ENCODE measurements at places on chromosomes 2 and 18. TPM values are rescaled to one million over a fixed set of nuclear protein-coding genes. Genes with fewer than 3 reads are reported as not detected.

GRCh38 chr18:12254136-12254819 lies at the start of gene CIDEA:
TSS of gene CIDEA (plus strand) at chr18:12254361. CDS start at chr18:12254384, 23 bp downstream.
- no peak for DNase-seq

- DNase-seq: no peak
Observed at GRCh38 chr2:118122594-118123281, 34.5 kb downstream of the INSIG2 start.

DNA sequence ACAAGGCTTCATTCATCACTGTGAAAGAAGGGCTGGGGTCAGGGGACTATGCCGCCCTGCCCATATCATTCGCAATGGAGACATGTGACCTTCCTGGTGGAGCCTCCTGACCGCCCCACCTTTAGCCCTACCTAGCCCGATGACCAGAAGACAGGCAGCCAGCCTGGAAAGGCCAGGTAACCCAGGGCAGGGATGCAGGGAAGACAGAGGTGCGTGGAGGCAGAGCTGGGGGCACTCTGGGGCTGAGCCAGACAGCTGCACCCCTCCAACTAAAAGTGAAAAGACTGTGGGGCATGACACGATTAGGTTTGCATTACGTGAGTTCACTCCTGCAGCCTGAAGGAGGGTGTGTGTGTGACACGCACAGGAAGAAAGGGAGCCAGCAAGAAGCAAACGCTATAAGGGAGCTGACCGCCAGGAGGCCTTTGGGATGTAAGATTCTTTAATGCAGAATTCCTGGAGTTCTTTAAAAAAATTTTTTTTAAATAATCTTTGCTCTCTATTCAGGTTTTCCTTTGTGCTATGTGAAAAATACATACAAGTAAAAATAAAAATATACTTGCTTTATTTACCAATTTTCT lies 3.7 kb upstream of the HES6 start:
- no peak for DNase-seq

DNA sequence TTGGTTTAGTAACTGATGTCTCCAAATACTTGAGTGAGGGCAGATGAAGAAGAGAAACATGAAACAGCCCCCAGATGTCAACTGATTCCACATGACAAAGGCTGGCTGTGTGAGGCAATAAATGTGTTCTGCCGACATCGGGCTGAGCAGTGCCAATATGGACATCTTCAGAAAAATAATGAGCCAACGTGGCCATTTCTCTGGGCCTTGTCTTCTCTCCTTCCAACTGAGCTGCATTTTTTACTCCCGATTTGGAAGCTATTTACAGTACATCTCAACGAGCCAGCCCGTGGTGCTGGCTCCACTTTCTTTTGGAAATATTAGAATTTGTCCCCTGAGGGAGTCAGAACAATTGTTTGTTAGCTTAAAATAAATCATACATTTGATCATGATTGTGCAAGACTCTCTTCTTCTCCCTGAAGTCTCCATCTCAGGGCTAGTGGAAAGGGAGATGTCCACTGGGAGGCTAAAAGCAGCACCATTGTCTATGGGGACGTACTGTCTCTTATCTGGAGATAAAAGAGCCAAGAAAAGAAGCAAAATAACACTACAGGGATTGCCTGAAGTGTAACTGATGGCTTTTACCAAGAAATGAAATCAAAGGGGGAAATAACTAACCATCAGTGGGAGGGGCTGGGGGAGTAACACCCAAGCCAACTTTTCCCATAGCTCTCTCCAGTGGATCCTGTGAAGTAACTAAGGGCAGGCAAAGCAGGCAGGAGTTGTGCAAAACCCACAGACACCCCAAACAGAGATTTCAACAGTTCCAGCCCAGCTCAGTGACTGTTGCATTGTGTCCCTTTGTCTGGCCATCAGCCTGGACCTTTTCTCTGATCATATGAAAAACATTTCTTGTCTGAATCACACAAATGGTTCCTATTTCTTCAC lies 114.8 kb downstream of the RDH14 start:
- DNase-seq: no peak

GRCh38 chr2:122266636-122267035 lies 511.2 kb downstream of the TSN start:
- DNase-seq: no peak

DNA sequence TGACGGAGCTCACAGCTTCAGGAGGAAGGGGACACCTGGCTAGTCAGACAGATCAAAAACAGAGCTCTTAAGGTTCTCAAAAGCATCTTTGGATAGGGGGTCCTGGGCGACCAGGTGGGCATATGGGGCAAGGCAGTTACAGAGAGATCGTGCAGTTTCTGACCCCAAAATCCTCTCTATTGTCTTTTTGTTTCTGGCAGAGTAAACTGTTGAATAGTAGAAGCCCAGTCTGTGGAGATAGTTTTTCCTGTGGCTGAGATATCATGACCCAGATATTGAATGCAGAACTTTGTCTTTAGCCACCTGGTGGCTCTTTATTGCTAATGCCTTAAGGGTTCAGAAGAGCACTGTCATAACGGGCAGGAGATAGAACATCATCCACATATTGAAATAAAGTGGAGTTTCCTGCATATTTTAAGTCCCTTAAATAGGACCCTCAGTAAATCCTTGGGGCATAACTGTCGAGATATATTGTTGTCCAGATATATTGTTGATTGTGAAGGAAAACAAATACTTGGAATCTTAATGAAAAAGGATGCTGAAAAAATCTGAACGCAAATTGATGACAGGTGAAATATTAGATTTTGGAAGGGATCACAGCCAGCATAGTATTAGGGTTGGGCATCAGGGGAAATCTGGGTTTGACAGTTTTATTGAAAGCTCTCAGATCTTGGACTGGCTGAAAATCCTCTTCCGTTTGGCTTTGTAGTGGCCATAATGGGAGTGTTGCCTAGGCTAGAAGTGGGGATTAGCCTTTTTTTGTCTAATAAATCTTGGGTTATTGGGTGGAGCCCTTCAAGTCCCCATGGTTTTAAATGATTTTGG lies 14.1 kb upstream of the ZDBF2 start:
- DNase-seq: peak; percentile 48

DNA sequence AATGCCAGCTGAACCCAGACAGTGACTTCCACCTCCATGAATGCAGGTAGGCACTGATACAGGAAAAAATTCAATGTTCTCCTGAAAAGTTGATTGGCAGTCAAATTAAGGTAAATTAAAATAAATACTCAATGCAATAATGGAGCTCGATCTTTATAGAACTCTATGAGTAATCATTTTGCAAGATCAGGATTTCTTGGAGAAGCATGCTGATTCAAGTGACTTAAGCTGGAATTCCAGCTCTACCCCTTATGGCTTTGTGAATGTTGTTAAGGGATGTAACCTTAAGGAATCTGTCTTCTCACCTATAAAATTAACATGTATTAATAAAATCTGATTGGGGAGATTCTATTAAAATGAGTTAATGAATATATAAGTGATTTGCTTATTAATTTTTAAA lies 145.1 kb downstream of the QPCT start:
- DNase-seq: no peak

DNA sequence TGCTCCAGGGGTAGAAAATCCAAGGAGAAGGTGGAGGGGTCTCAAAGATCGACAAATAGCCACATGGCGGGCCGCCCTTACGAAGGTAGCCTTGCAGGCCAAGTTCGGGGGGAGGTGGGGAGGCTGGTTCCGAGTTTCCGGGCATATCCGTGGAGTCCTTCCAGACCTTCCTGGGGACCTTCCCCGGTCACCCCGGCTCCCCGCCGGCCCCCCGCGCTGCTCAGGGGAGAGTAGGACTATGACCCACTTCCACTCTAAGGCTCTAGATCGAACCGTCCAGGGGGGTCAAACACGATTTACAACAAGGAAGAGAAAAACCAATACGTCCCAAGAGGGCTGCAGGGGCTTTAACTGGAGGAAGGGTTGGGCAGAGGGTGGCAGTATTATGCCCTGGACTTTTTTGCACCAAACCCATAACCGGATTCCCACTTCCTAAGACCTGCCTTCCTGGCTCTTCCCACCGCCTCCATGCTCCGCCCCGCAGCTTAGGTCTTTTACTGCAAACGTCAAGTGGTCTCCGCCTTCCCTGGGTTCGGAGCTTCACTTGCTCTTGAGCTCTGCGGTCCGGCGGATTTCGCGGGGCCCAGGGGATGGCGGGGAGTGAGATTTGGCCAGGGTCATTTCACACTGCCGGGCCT lies 779 bp upstream of the LYPD6 start:
- peak; percentile 83 for DNase-seq

DNA sequence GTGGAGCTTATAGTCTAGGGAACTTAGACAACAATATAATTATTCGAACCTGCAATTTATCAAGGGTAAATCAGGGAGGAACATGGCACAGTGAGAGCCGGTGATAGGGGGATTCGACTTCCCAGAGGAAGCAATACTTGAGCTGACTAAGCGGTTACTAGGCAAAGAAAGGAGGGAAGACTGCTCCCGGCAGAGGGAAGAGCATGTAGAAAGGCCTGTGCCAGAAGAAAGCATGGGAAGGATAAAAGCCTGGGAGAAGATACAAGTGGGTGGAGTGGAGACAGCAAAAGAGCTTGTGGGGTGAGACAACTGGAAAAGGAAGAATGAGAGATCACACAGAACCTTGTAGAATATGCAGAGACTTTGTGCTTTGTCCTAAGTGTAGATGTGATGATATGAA lies 93.3 kb downstream of the MARCHF4 start:
- DNase-seq: no peak

GRCh38 chr2:2022941-2023586 lies 278.7 kb upstream of the PXDN start:
- DNase-seq: no peak

GRCh38 chr2:211545582-211545981 lies 989.2 kb downstream of the CPS1 start:
- DNase-seq: no peak

GRCh38 chr2:204108781-204109295 lies 172.3 kb downstream of the ICOS start:
- DNase-seq: no peak

GRCh38 chr2:129610766-129611165 lies 368.7 kb upstream of the RAB6C start:
- DNase-seq: no peak

DNA sequence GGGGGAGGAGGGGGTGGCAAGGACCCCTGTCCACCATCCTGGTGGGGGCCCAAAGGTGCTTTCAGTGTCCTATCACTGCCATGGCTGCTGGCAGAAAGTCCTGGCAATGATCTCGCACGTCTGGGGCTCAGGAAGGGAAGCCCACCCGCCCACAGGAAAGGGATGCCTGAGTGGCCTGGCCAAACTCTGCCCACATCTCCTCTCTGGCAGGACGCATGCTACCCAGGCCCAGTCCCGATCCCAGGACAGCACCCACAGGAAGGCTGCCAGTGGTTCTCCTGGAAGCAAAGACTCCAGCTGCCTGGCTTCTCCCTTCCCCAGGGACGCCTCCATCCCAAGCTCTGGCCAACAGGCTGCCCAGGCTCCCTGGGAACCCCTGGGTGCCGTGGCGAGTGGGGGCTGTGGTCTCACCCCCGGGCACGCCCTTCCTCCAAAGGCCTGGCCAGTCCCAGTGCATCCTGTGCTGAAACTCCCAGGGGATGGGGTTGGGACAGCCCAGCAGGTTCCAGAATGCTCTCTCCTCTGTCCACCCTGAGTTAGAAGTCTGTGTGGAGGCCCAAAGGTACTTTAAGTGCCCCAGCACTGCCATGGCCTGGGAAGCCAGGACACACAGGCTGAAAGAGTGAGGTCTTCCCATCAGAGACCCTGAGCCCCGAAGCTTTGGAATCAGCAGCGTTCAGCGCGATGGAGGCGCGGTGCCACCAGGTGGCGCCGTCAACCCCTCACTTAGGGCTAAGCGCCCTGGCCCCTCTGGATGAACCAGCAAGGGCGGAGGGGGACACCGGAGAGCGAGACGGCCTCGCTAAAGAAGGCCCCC lies 29.8 kb upstream of the TAF1B start:
- peak; percentile 96 for DNase-seq

GRCh38 chr18:44851856-44852621 lies 171.4 kb downstream of the SETBP1 start:
- DNase-seq: no peak

DNA sequence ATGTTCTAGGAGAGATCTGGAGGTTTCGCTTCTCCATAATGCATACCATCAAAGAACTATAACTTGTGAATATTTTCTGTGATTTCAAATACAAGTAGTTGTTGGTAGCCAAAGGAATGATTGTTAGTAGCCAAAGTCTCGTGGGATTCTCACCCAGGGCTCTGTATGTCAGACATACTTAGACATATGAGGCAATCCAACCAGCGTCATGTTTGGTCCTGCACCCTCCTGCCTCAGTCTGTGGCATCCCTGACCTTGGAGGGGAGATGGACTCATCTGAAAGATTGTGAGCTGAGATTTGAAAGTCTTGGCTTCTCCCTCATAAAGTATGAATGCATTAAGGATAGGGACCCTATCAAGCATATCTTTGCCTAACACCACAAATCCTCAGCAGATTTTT lies 81.2 kb downstream of the CTIF start:
- no peak for DNase-seq

DNA sequence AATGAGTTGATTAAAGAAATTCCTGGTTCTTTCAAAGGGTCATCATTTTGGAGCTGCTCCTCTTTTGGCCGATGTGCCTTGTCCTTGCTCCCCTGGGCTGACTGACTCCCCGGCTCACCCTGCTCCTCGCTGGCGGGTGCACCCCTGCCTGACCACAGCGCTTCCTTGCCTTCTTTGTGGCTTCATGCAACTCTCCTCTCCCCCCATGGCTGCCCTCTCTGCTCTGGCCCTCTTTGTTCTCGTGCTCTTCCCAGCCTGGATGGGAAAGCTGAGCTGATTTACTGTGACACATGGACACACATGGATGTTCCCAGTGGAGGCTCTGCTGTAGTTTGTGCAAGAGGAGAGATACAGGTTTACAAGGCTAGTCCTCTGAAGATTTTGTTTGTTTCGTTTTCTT lies 234.6 kb downstream of the HAUS1 start:
- no peak for DNase-seq

- DNase-seq: no peak
Observed at GRCh38 chr18:6959110-6959509, 158.5 kb downstream of the LAMA1 start.

GRCh38 chr2:9197916-9198315 lies 8.7 kb upstream of the ASAP2 start:
- DNase-seq: no peak

GRCh38 chr2:51581636-51582267 lies 549.8 kb upstream of the NRXN1 start:
- no peak for DNase-seq

The TUBA3E gene
- polyA plus RNA-seq: not detected

The ACVR1C gene
- polyA plus RNA-seq: 0.03 TPM

The STAT4 gene
- 0.12 TPM for polyA plus RNA-seq

The GALR1 gene
- not detected for polyA plus RNA-seq

The AFG3L2 gene
- polyA plus RNA-seq: 26.0 TPM

The REEP1 gene
- polyA plus RNA-seq: 0.13 TPM

The MFSD6 gene
- 15.9 TPM for polyA plus RNA-seq

The PROKR1 gene
- polyA plus RNA-seq: not detected

The PKDCC gene
- 16.0 TPM for polyA plus RNA-seq

The KCNIP3 gene
- 1.6 TPM for polyA plus RNA-seq

The HOXD4 gene
- polyA plus RNA-seq: 1.6 TPM

The ANKRD36B gene
- polyA plus RNA-seq: 5.2 TPM
